NCI-H345 (cell line): ENCODE measurements at places on chromosomes 7 and 10.

DNA sequence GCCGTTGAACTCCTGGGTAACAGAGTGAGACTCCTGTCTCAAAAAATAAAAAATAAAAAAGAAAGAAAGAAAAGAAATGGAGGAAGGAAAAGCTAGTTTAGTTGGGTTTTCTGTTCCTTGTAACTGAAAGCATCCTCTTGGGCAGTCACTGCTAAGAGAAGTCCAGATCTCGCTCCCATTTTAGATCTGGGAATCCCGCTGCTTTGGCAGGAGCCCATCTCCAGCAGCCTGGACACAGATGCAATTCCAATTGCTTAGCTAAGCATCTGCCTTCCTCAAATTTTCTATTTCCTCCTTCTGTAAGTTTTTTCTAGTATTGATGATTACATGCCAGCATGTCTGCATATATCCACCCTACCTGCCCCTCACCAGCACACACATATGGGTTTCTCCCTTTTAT is 54.1 kb downstream of the DENND2A start:
- no peak for DNase-seq

- DNase-seq = no peak
Observed at GRCh38 chr10:10903620-10904019, 114.1 kb upstream of the CELF2 start.

DNA sequence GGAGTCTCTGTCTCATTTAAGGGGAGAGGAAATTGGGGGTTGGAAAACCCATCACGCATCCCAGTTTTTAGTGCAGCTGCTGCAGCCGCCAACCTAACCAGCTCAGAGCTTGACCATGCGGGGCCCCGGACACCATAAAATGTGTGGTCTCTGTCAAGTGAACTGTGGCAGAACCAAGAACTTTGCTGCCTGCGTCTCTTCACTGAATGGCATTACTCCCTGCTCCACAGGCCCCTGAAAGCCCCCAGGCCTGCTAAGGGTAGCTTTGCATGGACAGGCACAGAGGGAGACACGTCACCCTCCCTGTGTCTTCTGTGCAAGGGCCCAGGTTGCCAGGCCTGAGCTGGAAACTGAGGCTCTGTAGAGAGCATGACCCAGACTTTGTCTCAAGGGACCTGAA is 144.6 kb upstream of the GPR26 start:
- no peak for DNase-seq

DNA sequence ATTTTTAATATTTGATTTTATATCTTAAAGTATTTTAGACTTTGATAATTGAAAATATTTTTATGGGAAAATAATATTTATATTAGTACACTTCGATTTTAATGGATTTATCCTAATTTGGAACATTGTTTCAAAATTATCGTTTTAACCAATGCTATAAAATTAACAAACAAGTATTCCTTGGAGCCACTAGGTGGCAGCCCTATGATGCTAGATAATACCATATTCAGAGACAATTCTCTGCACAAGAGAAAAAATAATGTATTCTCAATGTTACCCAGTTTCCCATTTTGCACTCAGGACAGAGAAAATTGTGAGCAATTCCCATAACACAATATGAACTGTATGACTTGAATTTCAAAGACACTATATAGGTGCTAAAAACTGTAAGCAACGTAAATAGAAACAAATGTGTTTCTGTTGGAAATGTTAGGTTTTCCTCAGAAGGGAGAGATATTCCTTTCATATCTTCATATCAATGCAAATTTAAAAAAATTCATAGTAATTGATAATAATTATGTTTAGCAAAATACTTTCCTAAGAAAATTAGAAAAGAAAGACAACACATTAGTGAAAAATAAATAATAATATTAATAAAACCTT is 237.8 kb downstream of the SEMA3E start:
- DNase-seq = peak; percentile 52

GRCh38 chr7:140867467-140868462 is 57.0 kb downstream of the BRAF start:
- no peak for DNase-seq

- DNase-seq = no peak
Observed at GRCh38 chr7:98135984-98136383, 29.3 kb downstream of the LMTK2 start.

- no peak for DNase-seq
Observed at GRCh38 chr10:89959433-89960110, 258.2 kb downstream of the KIF20B start.

DNA sequence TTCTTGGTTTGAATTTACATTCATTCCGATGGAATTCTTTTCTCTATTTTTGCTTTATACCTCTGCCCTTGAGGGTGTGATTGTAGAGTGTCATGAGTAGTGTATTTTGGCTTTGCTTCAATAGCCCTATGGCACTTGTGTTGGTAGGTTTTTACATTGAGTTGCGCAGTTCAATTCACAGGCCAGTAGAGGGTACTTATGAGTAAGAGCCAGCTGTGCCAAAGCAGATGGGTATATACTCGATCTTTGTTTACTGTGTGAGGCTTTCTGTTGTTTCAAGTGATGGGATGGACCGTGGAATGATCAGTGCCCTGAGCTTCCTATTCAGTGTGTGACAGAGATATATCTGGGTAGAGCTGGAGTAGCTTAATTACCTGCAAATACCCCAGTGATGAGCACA is 4.3 kb upstream of the AKR1C3 start:
- peak; percentile 84 for DNase-seq

DNA sequence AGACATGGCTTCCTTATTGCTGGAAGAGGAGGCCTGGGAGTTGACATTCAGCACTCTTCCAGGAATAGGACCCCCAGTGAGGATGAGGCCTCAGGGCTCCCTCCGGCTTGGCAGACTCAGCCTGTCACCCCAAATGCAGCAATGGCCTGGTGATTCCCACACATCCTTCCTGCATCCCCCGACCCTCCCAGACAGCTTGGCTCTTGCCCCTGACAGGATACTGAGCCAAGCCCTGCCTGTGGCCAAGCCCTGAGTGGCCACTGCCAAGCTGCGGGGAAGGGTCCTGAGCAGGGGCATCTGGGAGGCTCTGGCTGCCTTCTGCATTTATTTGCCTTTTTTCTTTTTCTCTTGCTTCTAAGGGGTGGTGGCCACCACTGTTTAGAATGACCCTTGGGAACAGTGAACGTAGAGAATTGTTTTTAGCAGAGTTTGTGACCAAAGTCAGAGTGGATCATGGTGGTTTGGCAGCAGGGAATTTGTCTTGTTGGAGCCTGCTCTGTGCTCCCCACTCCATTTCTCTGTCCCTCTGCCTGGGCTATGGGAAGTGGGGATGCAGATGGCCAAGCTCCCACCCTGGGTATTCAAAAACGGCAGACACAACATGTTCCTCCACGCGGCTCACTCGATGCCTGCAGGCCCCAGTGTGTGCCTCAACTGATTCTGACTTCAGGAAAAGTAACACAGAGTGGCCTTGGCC is 4.3 kb downstream of the PGAM2 start:
- no peak for DNase-seq

GRCh38 chr10:49740346-49741107 is 21.6 kb downstream of the OGDHL start:
- no peak for DNase-seq

GRCh38 chr10:23196915-23197314 is 4.8 kb downstream of the PTF1A start:
- no peak for DNase-seq

DNA sequence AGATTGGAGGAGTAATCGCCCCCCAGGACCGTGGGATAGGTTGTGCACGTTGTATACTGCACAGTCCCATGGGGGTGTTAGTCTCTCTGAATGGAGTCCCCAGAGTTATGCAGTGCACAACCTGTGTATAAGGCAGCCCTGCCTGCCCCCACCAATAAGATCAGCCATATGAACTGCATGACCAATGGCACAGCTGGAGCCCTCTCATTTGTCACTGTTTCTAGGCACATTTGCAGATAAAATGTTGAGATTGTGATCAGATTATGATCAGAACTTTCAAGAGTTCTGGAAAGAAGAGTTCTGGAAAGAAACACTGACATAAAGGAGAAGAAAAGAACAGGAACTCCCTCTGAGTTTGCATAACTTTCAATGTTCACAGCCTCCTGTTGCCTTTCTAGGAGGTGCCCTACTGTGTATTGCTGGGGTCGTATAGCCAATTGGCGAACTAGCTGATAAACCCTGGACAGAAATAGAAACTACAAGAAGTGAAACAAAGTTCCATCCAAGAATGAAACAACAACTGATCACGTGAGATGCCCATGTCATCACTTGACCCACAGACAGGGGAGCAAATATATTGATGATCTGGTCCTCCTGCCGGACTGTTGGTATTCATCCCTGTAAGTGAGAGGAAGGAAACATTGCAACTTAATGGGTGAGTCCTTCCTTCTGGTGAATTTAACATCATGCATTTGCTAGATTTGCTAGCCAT is 49.6 kb upstream of the TOMM7 start:
- no peak for DNase-seq

DNA sequence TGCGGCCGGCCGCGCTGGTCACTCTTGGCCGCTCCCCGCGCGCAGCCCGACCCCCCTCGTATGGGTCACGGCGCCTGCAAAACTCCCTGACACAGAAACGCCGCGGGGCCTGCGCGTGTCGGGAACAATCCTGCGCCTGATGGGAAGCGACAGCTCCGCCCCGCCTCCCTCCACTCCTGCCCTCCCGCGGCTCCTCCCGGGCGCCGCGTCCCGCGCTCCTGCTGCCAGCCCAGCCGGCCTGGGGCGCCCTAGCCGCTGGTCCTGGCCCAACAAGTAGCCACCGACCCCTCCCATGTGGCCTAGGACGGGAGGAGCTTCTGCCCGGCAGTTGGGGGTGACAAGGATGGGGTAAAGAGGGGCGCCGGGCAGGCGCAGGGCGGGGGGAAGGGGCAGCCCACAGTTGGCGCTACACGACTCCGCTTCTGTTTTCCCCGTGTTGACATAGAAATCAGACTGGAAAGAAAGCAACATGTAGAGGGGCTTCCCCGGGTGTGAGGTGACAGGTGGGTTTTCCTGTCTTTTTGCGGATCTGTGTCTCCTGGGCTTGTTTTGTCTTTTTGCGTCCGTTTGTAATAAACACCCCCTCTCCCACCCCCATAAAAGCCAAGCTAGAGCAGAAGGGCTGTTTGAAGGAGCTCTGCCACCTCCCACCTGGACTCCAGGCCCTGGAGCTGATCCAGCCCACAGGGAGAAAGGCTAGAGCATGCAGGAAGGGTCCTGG is 35.1 kb upstream of the PAX2 start:
- DNase-seq = no peak

GRCh38 chr7:15685358-15686294 is 857 bp downstream of the MEOX2 start:
- DNase-seq = peak; percentile 47

GRCh38 chr7:157336383-157337315 is at the start of gene DNAJB6:
TSS of gene DNAJB6 (plus strand) at chr7:157337004. CDS start at chr7:157358573, 21,569 bp downstream.
- peak; percentile 94 for DNase-seq

GRCh38 chr7:37031571-37032257 is 307.4 kb upstream of the AOAH start:
- DNase-seq = peak; percentile 87

DNA sequence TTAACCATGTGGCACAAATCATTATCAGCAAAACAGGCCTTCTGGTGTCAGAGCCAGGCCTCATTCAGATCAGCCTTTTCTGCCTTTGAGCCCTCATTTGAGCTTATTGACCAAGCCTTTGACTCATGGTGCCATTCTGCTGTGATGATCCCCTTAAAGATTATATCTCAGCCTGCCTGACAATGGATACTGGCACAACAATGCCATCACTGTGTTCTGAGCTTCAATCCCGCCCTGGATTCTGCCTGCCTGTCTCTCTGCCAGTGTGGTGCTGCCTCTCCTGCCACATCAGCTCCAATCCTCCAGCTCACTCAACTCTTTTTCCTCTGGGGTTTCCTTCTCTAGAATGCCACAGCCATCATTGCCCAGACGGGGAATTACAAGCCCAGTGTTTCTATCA is 52.6 kb downstream of the SRI start:
- no peak for DNase-seq

- DNase-seq = no peak
Observed at GRCh38 chr10:26372513-26373354, 65.4 kb upstream of the APBB1IP start.

DNA sequence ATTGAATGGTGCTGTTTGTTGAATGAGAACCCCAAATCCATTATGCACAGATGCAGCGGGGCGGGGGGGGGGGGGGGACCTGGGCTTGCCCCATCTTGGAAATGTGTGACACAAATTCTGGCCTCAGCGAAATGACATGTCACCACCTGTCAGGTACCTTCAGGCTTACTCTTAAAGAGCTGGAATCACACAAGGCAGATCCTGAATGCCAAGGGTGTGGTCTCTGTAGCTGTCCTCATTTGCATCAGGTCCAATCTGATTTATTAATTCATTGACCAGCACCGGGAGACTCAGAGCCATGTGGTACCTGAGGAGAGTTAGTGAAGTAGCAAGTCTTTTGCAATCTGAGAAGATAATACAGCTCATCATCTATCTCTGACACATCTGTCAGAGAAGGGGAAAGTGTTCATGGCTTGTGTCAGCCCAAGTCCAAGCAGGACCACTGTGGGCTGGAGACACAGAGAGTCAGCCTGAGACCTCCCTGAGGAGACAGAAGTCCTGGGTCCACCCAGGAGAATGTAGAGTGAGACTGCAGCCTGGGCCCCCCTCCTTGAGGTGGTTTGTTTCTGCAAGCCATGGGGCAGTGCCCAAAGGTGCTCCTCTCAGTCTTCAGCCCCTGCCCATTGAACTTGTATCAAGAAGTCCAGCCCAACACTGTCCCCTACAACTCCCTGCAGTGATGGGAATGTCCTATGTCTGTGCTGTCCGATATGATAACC is 46.7 kb downstream of the ADCYAP1R1 start:
- no peak for DNase-seq

DNA sequence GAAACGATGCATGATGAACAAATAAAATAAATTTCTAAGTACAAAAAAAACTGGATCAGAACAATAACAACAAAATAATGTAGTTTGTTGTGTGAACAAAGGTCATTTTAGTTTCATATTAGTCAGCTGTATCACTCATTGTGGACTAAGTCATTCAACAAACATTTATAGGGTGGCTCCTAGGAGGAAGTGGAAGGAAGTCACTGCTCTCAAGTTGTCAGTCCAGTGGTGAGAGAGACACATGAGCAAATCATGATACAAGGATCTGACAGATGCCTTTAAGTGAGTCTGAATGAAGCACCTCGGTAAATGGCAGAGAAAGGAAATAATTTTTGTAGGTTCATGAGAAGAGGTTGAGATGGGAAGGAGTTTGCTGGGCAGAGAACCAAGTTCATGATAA is 56.8 kb downstream of the EPDR1 start:
- no peak for DNase-seq

DNA sequence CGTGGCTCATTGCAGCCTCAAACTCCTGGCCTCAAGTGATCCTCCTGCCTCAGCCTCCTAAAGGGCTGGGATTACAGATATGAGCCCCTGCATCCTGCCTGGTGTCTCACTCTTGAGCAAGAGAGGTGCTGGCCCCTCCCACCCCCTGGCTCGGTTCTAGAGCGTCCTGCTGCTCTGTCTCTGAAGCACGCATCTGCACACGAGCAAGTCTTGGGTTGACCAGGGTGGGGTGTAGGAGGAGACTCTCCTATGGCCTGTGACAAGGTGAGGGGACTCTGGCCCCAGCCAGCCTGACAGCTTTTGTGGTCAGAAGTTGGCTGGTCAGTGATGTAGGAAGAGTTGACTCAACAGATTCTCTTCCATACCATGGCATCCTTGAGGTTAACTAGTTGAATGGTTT is 110.7 kb upstream of the CARD11 start:
- DNase-seq = no peak
